Head of caudate nucleus (tissue), 42 donors: ENCODE measurements at places on chromosomes 2 and 18.

DNA sequence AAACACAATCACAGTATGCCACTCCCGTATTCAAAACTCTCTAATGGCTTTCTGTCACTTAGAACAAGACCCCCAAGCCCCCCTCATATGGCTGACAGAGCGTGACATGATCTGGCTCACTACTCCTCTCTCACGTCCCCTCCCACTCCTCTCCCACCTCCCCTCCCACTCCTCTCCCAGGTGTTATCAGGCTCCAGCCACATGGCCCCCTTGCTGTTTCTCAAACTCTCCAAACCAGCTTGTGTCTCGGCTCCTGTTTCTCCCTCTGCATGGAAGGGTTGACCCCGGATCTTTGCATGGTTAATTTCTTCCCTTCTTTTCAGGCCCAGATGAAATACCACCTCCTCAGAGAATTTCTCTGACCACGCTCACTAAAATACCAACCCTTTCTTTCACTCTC is 180.8 kb downstream of the SLC8A1 start:
- no peak for DNase-seq

- no peak for DNase-seq
Observed at GRCh38 chr2:224220586-224221255, 181.2 kb downstream of the FAM124B start.

DNA sequence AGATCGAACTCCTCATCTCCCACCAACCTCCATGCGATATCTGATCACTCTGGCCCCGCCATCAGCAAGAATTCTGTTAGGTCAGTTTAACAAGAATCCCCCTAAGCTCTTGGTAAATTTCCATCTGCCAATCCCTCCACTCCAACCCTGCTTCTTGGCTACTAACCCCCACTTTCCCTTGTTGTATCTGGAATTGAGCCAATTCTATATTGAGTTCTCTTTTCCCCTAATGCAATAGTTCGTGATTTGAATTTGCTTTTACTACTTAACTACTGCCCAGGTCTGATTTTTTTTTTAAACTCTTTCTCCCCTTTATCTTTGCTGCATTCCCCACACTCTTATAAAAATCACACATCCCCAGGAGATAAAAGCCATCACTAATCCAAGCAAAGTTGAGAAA is 159.3 kb upstream of the STK17B start:
- DNase-seq = no peak

DNA sequence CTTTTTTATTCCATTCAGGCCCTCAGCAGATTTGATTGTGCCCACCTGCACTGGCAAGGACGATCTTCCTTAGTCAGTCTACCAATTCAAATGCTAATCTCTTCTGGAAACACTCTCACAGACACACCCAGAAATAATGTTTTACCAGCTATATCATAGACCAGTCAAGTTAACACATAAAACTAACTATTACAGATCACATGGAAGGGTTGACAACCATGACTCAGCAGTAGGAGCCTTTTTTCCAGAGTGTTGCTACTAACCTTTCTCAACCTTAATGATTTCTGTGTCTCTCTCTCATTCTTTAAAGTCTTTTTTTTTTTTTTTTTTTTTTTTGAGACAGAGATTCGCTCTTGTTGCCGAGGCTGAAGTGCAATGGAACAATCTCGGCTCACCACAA is 143.5 kb upstream of the MSH6 start:
- no peak for DNase-seq

DNA sequence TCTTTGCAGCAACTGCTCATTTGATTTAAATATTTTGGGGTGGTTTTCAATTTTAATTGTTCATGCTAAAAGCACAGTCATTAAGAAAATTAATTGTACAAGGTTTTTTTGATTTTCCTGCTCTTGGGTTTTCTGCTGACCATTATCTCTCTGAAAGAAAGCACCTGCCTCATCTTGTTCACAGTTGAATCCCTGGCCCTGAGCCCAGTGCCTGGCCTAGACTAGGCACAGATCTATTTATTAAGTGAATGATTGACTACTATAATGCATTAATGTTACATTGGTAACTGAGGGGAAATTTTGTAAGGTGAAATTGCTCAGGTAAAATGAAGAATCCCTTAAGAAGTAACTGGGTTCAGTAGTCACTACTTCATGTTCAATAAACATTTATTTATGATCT is 22.0 kb downstream of the IL1RL2 start:
- no peak for DNase-seq

- DNase-seq = no peak
Observed at GRCh38 chr2:73084971-73085370, 13.5 kb upstream of the SFXN5 start.

- no peak for DNase-seq
Observed at GRCh38 chr2:101759162-101759561, 61.7 kb downstream of the MAP4K4 start.

- DNase-seq = no peak
Observed at GRCh38 chr2:191846515-191847476, at the start of gene CAVIN2. Gene CAVIN2 (minus strand): TSS chr2:191847088. CDS start chr2:191846925, 163 bp downstream.

GRCh38 chr2:203585516-203585915 is 50.4 kb upstream of the RAPH1 start:
- no peak for DNase-seq

DNA sequence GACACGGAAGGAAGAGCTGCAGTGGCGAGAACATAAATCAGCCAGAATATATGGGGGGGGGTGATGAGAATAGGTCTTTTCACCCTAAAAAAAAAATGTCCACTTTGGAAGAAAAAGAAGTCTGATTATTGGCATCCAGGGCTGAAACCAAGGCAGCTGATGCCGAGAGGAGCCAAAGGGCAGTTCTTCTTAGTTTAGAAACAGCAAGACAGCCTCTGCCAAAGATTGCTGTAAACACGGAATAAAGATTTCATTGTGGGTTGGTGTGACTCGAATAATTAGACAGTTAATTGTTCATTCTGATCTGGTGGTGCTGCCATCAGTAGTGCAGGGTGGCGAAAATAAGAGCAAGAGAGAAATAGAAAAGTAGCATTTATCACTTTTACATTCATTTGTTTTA is 3.5 kb downstream of the CDH20 start:
- peak; percentile 80 for DNase-seq

GRCh38 chr2:1744446-1745170 is at the start of gene PXDN:
Gene PXDN (minus strand): TSS chr2:1744515. CDS start chr2:1744455, 60 bp downstream.
- peak; percentile 52 for DNase-seq

DNA sequence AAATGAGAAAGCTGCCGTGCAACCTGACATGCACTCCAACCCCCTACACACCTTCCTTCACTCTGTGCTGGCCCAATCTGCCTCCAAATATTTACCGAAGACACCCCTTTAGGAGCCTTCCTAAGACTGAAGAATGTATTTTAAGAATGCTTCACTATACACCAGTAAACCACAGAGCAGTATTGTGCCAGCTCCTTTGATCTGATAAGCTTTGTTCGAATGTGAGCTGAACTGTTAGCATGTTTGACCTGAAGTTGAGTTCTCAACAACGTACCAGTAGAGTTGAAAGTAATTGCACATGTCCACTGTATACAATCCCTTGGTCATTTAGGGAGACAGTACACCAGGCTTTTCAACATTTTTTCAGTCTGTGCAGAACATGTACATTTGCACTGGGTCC is 259.2 kb downstream of the TGIF1 start:
- DNase-seq = no peak

- no peak for DNase-seq
Observed at GRCh38 chr18:74083557-74083952, 64.1 kb downstream of the FBXO15 start.

- DNase-seq = no peak
Observed at GRCh38 chr2:199883474-199884212, 27.4 kb upstream of the C2orf69 start.

DNA sequence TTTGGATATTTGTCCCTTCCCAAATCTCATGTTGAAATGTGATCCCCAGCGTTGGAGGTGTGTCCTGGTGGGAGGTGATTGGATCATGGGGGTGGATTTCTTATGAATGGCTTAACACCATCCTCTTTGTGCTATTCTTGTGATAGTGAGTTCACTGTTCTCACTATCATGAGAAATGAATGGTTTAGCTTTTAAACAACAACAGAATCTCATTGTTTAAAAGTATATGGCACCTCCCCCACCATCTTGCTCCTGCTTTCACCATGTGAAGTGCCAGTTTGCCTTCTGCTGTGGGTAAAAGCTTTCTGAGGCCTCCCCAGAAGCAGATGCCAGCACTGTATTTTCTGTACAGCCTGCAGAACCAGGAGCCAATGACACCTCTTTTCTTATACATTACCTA is 38.1 kb downstream of the KIAA1328 start:
- DNase-seq = no peak

DNA sequence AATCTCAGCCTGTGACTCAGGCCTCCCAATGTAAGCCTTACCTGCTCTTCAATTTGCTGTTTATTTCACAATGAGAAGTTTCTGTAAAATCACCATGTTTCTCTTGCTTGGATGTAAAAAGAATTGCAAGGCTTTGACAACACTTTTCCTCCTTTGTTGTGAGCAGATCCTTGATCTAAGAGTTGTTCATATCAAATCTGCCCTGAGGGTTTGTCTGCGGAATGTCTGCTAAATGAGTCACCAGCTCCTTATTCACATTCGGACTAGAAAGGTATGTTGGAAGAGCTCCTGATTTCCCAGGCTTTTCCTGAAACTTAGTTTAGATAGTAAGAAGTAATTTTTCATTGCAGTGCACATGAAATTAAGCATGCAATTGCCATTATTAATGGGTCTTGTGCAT is 268.2 kb upstream of the TCF4 start:
- DNase-seq = no peak

GRCh38 chr2:42045352-42045751 is 2.5 kb upstream of the PKDCC start:
- DNase-seq = no peak

- DNase-seq = peak; percentile 87
Observed at GRCh38 chr2:120012771-120013596, at the start of gene EPB41L5. Gene EPB41L5 (plus strand): TSS chr2:120013077. CDS start chr2:120019085, 6,008 bp downstream.

DNA sequence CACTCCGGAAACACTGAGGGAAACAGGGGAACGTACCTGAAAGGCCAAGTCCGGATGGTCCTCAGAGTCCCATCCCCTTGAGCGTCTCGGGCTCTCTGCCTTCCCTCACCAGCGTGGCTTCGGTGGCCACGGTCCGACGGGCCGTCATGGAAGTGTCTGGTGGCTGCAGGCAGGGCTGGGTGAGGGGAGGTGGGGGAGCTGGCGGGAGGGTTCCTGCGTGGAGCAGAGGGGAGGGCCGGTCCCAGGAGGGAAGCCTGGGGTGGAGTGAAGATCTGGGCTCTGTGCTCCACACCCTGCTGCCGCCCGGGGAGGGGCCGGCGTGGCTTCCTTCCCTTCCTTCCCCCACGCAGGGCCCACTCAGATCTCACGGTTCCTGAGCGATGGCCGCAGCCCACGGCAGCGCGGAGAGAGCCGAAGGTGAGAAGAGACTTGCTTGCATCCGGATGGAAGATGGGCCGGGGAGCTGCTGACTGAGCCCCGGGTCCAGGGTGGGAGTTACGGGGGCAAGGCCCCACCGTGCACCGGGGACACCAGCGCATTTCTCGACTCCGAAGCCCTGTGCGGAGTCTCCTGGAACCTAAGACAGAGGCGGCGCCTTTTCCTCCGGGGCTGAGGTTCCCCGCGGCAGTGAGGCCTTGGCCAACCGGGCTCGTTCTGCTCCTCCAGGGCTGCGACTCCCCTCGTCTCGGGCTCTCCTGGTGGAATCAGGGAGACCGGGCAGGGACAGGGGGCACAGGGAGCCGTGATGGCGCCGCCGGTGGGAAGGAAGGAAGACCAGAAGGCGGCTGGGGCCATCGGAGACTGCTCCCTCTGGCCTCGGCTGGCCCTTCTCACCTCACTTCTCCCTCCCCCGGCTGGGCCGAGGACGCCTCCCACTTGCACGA is 49.1 kb downstream of the KCNF1 start:
- DNase-seq = no peak

GRCh38 chr2:241558532-241559322 is at the start of gene BOK:
Gene BOK (plus strand): TSS chr2:241558745. CDS start chr2:241559484, 739 bp downstream.
- peak; percentile 80 for DNase-seq

DNA sequence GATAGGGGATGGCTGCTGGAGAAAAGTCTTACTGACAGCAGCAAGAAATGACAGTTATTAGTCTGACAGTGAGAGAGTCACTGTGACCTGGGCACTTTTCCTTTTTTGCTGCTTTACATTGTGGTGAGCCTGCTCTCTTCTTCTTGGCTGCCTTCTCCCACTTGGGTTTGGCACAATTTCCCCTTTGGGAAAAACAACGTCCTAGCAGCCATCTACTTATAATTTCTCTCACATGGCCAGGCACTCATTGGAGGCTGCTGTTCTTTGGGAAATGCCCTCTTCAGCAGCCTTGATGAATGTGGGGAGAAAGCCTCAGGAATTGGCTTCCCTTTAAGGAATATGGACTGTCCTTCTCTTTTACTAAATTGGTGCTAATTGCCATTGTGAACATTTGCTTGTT is 60.4 kb upstream of the SLC1A4 start:
- no peak for DNase-seq

DNA sequence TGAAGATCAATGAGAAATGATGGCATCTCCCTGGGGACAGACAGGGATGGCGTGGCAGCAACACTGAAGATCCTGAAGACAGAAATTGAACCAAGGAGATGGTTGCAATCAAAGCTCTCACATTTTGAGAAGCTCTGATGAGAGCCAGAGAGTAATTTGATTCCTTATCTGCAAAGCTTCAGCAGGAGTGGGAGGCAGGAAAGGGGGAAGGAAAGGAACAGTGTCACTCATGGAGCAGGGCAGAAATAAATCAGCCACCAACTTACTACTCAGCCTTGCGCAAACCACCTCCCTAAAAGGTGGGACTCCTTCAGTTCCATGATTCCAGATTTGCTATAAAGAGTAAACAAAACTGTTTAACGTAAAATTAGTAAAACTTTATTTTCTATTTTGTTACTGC is 119.2 kb downstream of the CACNB4 start:
- DNase-seq = peak; percentile 51

DNA sequence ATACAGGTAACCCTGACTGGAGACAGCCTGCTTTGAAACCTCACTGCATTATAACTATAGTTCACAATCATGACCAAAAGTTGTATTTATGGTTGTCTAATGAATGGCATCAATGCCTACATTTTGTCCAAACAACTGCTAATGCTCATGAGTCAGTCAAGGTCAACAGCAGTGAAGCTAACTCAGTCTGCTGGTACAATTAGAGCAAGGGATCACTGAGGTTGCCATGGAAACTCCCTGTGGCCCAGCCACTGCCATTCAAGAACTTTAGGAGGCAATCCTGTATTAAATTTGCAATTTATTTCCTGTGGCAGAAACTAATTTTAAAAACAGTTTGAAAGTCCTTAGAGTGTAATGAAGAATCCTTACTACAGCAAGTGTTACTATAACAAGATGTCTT is 185.1 kb upstream of the SMAD7 start:
- DNase-seq = no peak

DNA sequence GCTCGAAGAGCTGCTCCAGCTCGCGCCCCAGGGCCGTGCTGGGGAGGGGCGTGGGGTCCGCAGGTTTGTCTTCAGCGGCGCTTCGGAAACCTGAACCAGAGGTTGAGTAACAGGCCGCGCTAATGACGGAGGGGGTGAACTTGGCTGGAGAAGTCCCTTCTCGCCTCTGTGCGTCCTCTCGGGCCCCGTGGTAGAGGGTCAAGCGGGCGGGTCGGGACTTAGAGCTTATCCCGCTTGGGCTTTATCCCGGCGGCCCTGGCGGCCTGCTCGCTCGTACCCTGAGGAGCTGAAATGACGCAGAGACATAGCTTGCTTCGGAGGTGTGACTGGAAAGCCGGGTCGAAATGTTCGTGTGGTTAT is 479 bp downstream of the RNMT start:
- no peak for DNase-seq
